ENCODE measurements at places on chromosomes 1 and 21. TPM values are rescaled to one million over a fixed set of nuclear protein-coding genes. Genes with fewer than 3 reads are reported as not detected.

- DNase-seq: no peak
Measured at GRCh38 chr21:38832664-38833063, 26.9 kb downstream of the ETS2 start.

DNA sequence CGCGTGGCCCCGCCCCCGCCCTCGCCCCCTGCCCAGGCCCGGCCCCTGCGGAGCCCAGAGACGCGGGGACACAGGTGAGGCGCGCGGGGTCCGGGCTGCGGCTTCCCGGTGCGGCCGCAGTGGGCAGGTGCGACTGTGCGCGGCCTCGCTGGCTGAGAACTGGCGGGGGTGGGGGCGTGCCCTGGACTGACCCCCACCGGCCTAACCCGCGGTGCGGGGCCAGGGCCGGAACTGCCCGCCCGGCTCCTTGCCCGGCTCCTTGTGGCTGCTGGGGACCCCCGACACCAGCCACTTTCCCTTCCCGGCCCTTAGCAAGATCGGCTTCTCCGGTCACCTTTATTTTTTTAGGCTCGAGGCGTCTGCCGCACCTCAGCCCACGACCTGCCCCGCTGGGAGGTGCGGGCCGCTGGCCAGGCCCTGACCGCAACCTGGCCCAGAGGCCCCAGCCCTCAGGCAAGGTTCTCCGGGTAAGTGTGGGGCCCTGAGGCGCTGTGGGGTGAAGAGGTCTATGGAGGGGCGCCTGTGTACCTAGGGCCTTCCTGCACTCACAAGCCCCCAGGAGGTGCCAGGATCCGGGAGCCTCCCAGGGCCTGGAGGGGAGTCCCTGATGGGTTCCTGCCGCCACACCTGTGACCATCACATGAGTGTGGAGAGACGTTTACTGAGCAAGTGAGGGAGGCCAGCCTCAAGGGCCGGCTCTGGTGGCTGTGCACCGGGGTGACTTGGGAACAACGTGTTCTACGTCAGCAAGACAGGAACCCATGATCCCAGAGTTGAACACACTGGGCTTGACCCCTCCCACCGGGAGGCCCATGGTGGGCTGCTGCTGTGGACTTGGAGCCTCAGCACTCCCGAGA is at the start of gene SMIM1:
Gene SMIM1, plus strand, starts transcription at position 35 of the 857 bp plus-strand sequence. CDS start 2,625 bp downstream, outside the sequence.
- DNase-seq: no peak

DNA sequence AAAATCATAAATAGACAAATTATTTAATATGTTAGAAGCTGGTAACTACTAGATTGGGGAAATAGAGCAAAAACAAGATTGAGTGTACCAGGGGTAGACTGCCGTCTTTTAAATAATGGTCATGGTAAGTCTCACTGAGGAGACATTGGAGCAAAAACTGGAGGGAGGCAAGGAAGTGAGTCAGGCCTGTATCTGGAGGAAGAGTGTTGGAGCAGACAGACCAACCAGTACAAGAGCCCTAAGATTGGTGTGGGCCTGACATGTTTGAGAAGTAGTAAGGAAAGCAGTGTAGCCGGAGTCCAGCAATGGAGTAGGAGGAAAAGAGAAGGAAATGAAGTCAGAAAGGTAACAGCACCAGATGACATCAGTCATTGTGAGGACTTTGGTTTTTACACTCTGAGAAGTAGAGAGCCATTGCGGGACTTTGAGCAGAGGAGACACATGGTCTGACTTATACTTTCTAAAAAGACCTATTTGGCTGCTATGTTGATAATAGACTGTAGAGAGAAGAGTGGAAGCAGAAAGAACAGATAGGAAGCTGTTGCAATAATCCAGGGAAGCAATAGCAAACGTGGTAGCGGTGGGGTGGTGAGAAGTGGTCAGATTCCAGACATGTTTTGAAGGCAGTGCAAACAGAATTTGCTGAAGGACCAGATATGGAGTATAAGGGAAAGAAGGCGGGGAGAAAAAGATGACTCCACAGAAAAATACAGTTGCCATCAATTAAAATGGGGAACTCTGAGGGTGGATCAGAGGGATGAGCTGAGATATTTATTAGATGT is 44.7 kb upstream of the GJA5 start:
- no peak for DNase-seq

DNA sequence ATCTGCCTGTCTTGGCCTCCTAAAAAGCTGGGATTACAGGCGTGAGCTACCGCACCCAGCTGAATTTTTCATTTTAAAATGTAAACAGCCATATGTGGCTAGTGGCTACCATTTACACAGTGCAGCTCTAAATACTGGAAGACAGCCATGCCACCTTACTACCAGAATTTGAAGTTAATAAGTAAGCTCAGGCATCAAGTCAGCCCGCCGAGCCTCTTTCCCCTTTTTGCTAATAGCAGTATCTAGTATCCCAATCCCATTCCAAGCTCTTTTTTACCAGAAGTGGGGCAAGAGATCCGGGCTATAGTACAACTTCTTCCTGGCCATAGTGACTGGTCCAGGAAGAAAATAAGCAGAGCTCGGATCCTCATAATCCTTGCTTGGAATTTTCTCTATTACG is 15.1 kb downstream of the TAF13 start:
- no peak for DNase-seq

Gene SOAT1
- 42.7 TPM for total RNA-seq

Gene LCE1A
- total RNA-seq: not detected
